Uterine smooth muscle cell (primary cell): ENCODE measurements at places on chromosomes 13 and 19. TPM values are rescaled to one million over a fixed set of nuclear protein-coding genes. Genes with fewer than 3 reads are reported as not detected.

Gene IZUMO2
- not detected in 2 replicates for total RNA-seq

Gene C19orf25
- total RNA-seq = 24.7 and 32.2 TPM in 2 replicates

Gene C19orf81
- total RNA-seq = 0.22 TPM in 1 of 2 replicates, not detected in the other

Gene RFPL4AL1
- not detected in 2 replicates for total RNA-seq

Gene FCHO1
- 0.33 and 1.00 TPM in 2 replicates for total RNA-seq

Gene ZNF540
- total RNA-seq = 0.11 and 0.50 TPM in 2 replicates
